ENCODE measurements at places on chromosomes 1 and 21.

GRCh38 chr1:186113461-186113860 is 261.6 kb downstream of the TPR start:
- DNase-seq, result no peak

- no peak for DNase-seq
These were observed 6.5 kb downstream of the ANKRD45 start for GRCh38 chr1:173663159-173663558.

- DNase-seq, result no peak
These were observed 101.4 kb downstream of the LHX9 start for GRCh38 chr1:198018529-198018928.

DNA sequence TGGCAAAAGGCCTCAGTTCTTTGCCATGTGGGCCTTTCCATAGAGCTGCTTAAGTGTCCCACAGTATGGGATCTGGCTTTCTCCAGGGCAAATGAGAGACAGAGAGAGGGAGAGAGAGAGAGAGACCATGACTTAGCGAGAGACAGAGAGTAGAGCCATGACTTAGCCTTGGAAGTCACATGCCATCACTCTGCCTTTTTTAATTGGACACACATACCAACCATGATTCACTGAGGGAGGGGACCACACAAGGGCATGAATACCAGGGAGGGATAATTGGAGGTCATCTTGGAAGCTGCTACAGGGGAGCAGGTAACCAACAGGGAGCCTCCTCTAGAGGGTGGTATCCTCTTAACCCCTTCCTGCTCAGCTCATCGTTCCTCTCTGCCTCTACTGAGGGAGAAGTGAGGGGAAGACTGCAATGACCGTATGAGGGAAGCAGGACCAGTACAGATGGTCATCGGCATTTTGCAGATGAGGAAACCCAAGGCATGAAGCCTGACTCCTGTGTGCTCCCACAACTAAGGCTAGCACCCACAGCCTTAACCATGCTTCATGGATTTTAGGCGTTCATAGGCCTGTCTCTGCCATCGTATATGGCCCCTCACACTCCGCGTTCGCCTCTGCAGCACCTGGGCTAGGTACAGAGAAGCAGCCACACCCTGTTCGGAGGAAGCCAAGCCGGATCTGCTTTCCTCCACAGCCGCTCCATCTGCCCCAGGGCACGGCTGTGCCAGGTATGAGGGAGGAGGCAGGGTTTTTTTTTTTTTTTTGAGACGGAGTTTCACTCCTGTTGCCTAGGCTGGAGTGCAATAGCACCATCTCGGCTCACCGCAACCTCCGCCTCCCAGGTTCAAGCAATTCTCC is 38.6 kb downstream of the MEF2D start:
- no peak for DNase-seq

GRCh38 chr21:16872616-16873015 is 640.2 kb upstream of the CXADR start:
- DNase-seq, result no peak

Data from activated CD4-positive, alpha-beta T cell treated with anti-CD3 and anti-CD28 coated beads for 24 hours (primary cell).